ENCODE measurements at places on chromosomes 5 and 9.

DNA sequence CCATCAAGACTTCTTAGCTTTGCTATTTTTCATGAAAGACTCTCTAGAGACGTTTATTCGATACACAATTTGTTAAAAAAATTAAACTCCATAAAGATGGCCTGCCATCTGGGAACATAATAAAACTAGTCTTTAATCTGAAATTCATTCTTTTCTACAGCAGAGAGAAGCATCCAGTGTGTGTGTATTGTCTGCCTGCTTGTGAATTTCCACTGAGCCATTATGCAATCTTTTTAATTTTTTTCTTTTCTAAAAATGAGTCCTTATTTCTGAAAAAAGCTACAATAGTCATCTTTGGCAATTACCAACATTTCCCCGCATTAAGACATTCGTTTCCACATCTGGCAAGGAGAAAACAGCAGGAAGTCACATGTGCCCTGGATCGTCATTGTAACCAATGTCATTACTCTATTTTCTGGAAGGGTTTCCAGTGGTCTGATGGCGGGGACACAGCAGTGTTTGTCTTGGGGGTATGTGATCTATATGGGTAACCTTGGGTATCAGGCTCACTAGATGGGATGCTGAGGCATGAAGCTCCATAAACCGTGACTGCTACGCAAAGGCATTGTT lies 263.1 kb downstream of the MSX2 start:
- DNase-seq = no peak

GRCh38 chr9:127968700-127969383 lies 11.9 kb downstream of the EEIG1 start:
- DNase-seq = no peak

GRCh38 chr5:83899326-83899970 lies 178.8 kb upstream of the HAPLN1 start:
- no peak for DNase-seq

- DNase-seq = no peak
These were observed 58.7 kb upstream of the TRPC7 start for GRCh38 chr5:136423944-136424606.

DNA sequence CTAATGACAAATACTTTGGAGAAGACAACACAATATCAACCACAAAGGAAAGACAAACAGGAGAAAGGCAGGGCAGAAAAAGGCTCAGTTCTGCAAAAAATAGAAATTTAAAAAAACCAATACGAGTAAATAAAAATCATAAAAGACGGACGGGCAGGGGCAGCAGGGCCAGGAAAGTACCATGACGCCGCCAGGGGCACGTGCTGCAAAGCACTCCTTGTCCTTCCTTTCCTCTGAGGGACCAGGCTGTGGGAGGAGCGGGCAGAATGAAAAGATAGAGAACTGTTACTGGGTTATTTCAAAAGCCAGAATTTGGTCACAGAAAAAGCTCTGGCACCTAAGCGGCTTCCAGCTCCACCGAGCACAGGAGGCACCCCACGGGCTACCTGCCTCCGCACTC lies 53.9 kb downstream of the HABP4 start:
- no peak for DNase-seq

DNA sequence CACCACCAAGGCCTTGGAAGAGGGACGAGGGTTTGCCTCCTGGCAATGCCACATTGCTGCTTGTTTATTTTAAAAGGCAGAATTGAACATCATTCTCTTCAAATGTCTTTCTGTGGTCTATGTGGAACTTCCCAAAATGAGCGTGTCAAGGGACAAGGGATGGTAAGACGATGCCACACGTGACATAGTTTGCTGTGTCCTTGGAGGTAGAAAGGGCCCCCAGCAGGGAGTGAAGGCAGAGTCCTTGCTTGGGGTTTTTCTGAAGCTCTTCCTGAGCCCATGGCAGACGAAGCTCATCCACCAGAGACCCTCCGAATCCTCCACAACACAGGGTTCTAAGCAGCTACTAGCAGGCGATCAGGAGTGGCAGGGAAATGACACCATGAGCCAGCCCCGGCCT lies 28.3 kb downstream of the PRRX2 start:
- no peak for DNase-seq
